NCI-H187 treated with DMSO at 0.1 percent for 48 hours (cell line): ENCODE measurements at places on chromosomes 11 and 22.

DNA sequence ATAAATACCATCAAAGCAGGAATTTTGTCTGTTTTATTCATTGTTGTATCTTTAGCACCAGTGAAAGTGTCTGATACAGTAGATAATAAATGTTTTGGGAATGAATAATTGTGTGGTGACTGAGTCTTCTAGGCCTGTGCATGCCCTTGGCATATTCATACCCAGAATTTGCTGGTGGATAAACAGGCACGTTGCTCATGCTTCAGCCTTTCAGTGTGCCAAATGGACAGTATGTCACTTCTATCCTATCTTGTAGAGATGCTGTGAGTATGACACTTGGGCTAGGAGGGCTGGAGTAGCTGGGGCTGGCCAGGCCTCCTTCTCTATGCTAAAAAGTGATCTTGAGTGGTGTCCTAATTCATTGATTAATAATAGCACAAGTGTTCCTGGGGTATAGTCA lies 287.3 kb upstream of the DDI1 start:
- no peak for DNase-seq

DNA sequence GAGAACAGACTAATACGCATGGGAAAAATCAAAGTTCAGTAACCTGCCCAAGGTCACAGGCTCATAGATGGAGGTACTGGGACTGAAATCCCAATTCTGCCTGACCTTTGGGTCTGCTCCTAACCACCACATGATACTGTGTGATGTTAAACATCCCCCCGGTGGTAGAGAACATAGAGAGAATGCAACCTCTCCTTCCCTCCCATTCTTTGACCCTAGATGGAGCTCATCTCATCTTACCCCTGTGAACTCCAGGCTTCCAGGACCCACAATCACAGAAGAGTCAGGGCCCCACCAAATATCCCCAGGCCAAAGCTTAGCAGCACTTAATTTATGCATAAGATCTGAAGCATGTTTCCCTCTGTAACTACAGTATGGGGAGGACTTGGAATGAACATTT lies 198.5 kb downstream of the MYO18B start:
- no peak for DNase-seq

GRCh38 chr22:33919391-33920196 lies 682 bp downstream of the LARGE1 start:
- DNase-seq: no peak

GRCh38 chr11:94400050-94400449 lies 1.2 kb downstream of the GPR83 start:
- no peak for DNase-seq

GRCh38 chr11:86160541-86161149 lies 83.9 kb upstream of the EED start:
- no peak for DNase-seq
